OCI-LY7 (cell line): ENCODE measurements at places on chromosomes 11 and 22. TPM values are rescaled to one million over a fixed set of nuclear protein-coding genes. Genes with fewer than 3 reads are reported as not detected.

- DNase-seq, result no peak
Observed at GRCh38 chr11:134531327-134532130, 119.5 kb upstream of the B3GAT1 start.

- no peak for DNase-seq
Observed at GRCh38 chr11:128904656-128905344, 13.6 kb downstream of the KCNJ5 start.

DNA sequence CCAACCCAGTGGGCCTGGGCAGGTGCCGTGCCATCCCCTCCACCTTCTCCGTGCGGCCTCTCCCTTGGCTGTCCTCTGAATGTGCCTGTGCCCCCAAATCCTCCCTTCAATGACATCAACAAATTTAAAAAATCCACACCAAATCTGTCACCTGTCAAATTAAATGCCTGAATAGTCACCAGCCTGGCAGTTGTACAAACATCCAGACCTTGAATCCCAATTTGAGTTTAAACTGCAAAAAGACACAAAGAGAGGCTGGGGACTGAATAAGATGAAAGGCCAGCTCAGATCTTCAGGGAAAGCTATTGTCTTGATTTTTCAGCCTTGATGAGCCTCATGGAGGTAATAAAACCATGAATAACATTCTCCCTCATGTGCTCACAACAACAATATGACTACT lies 194.7 kb downstream of the KIRREL3 start:
- DNase-seq, result no peak

- DNase-seq, result peak; percentile 84
Observed at GRCh38 chr11:33257897-33258630, 883 bp downstream of the HIPK3 start.

GRCh38 chr11:82533628-82534327 lies 199.9 kb downstream of the FAM181B start:
- DNase-seq, result no peak

SELENOM gene
- 0.55 and 1.8 TPM in 2 replicates for total RNA-seq

CBLIF gene
- total RNA-seq, result not detected in 2 replicates

TRPM5 gene
- total RNA-seq, result not detected in 2 replicates

PATE4 gene
- total RNA-seq, result not detected in 2 replicates

CNIH2 gene
- 2.7 and 3.5 TPM in 2 replicates for total RNA-seq

BTBD18 gene
- not detected in 2 replicates for total RNA-seq
